Stimulated activated CD8-positive, alpha-beta memory T cell treated with anti-CD3 and anti-CD28 coated beads, Interleukin-12 subunit alpha, Interleukin-12 subunit beta, amount 100 ng/mL, for 4 hours (primary cell): ENCODE measurements at places on chromosomes 5 and 9.

- DNase-seq: no peak
These were observed 293.8 kb downstream of the CWC27 start for GRCh38 chr5:65062469-65063083.

DNA sequence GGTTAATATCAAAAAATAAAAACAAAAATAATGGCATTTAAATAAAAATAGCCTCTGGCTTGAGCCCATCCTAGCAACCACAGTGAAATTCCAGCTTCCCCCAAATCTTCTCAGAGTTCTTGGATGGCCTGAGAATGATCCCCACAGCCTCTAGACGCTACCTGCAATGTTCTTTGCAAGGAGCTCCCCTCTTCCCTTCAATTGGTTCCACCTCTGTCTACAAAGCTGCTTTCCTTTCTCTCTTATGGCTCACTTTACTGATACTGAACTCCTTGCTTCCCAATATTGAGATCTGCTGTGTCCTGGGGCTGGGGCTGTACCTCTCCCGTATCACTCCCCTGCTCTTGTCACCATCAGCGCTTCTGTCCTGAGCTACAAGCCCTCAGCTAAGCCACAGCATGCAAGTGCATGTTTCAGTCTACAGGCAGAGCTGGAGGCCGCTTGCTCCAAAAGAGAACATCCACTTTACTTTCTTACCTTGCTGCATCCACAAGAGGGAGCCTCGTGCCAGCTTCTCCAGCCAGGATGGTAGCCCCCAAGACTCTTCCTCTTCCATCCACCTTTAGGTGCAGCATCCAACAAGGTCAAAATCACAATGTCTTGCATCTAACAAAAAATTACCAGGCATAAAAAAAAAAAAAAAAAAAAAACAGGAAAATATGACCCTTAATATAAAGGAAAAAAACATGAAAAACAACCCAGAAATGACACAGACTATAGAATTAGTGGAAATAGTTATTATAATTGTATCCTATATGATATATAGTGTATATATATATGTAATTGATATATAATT lies 57.4 kb upstream of the PRSS3 start:
- DNase-seq: no peak

GRCh38 chr9:137070906-137071275 lies 534 bp upstream of the SAPCD2 start:
- DNase-seq: no peak

DNA sequence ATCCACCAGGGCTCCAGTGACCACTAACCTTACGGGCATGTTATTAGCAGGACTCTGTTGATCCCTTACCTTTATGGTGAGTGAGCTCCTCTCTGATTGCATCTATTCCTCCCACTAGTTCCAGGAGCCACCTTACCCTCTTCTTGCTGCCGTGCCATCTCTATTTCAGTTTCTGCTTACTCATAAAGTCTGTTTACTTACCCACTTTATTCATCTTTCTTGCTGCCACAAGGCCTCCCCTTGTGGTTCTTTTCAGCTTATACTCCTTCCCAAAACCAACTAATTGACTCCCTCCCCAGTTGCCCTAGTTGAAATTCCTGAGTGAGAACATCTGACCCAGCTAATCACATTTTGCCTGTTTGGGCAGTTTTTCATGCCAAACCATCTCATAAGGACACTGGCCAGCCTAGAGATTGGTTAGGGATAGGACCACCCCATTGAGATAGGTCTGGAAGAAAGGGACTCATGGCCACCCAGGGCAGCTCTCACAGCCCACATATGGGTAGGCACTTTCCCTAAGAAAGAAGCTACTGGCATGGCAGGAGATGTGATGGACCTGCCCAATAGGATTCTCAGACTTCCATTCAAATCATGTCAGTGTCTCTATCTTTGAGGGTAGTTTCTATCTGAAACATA lies 412.7 kb downstream of the EFNA5 start:
- DNase-seq: no peak

DNA sequence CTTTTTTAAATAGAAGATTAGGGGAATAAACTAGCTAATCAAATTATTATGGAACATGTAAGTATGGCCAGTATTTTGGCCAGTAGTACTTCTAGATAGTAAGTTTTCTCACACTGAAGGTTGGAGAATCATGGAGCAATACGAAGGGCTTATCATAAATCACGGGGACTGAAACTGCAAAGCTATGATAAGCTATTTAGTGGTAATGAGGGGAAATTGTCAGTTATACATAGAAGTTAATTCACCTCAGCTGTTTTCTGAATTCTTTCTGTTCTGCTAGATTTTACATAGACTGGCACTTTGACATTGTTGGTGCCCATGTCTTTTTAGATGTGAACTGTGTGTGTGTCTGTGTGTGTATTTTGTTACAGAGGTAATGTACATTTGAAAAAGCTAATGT lies 34.5 kb upstream of the FAM151B start:
- DNase-seq: no peak

- DNase-seq: no peak
These were observed 19.5 kb downstream of the ANKH start for GRCh38 chr5:14851999-14852526.

DNA sequence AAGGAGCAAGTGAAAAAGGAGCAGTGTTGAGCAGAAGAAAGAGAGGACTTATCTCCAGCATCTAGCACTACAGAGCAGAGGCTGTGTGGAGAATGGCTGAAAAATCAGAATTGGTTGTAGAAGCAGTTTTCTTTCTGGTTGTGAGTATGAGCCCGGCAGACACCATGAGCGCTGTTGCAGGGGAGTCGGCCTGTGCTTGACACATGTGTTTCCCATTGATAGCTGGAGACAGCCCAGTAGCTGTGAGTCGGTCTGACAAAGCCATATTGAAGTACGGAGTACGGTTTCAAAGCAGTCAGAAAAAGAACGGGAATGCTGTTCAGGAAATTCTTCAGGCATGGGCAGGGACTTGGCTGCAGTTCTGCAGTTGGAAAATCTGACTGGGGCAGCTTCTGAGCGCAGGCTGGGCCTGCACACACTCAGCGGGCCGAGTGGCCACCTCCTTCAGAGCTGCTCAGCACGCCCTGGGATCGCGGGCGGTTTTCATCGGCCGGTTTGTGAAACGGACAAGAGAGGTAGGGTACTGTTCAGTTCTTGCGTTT lies at the start of gene SGCD:
Gene SGCD, plus strand, starts transcription at position 447 of the 542 bp plus-strand sequence.
- no peak for DNase-seq

DNA sequence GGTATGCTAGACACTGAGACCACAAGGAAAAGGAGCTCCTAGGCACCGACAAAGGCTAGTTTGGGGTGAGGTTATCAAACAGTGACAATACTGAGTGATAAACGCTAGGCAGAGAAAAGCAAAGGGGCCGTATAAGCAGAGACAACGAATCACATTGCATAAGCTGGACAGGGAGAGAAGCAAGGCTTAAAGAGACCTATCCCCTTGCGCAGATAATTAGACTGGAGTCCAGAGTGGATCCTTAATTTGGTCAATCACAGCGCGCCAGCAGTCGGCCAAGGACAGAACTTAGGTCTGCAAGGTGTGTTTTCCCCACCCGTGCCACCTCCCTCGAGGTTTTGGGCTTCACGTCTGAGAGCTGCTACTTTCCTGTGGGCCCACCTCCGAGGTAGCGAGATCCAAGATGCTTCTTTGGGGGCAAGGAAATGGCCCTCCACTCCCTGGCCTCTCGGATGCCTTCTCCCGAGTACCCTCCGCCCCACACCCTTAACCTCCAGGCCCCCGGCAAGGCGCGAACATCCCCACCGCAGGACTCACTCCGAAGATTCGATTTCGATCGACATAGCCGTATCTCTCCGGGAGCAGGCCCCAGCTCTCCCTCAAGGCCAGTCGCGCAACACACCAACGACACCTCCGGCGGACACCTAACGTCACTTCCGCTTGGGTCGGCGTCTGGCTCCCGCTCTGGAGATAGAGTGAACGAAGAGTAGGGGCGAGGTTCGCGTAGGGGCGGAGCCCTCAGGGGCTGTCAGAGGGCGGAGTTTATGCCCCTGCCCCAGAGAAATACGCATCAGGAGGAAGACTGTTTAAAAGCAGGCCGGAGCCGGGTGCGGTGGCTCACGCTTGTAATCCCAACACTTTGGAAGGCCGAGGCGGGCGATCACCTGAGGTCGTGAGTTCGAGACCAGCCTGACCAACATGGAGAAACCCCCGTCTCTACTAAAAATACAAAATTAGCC lies at the start of gene SMU1:
Gene SMU1, minus strand, starts transcription at position 629 of the 959 bp plus-strand sequence. Its CDS starts 66 bp downstream, at position 563.
- peak; percentile 88 for DNase-seq

DNA sequence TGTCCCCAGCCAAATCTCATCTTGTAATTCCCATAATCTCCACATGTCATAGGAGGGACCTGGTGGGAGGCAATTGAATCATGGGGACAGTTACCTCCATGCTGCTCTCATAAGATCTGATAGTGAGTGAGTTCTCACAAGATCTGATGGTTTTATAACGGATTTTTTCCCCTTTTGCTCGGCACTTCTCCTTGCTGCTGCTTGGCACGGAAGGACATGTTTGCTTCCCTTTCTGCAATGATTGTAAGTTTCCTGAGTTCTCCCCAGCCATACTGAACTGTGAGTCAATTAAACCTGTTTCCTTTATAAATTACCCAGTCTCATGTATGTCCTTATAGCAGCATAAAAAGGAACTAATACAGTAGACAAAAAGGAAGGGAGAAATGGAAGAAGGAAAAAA lies 76.7 kb upstream of the CCNG1 start:
- DNase-seq: no peak

DNA sequence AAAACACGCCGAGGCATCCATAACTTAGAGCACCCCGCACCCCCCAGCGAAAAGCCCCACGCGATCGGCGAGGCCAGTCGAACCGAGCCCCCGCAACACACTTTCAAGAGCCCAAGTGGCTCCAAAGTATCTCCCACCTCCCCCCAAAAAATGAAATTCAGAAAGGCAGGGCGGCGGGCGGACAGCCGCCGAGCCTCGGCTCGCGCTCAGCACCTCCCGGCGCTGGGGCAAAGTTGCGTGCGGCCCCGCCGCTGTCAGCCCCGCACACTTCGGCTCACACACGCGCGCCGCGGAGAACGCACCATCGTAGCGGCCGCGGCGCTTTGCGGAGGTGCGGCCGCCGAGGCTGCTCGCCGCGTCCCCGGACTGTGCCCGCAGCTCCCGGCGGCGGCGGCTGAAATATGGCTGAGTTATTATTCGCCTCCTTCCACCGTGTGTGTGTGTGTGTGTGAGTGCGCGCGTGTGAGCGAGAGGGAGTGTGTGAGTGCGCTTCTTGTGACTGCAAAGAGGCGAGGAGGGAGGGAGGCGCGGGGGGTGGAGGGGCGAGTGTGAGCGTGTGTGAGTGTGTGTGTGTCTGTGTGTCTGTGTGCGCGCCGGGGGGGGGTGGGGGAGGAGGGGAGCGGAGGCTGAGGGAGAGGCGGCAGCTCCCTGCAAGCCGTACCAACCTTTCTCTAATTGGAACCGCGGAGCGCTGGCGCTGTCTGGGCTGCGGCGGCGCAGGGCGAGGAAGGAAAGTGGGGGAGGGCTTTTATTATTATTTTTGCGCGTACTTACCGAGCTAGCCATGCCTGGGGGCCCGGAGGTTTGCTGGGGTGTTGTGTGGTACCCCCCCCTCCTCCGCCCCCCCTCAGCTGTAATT lies 599 bp downstream of the MLLT3 start:
- peak; percentile 49 for DNase-seq

- peak; percentile 9 for DNase-seq
These were observed 16.6 kb upstream of the HEMGN start for GRCh38 chr9:97954550-97954989.
